Activated CD4-positive, alpha-beta memory T cell treated with anti-CD3 and anti-CD28 coated beads, Interleukin-2, amount 10 ng/mL, durations not matched to agents 7 days and 5 days (primary cell): ENCODE measurements at places on chromosomes 13 and 19. TPM values are rescaled to one million over a fixed set of nuclear protein-coding genes. Genes with fewer than 3 reads are reported as not detected.
A peak's percentile ranks its signal among the peaks of the same experiment; 100 is the strongest.

Gene PSG6
- total RNA-seq = not detected

Gene ALOX5AP
- 230 TPM for total RNA-seq

Gene ODAD3
- not detected for total RNA-seq

Gene LILRA2
- not detected for total RNA-seq

Gene SGCG
- not detected for total RNA-seq

Gene FCHO1
- 64.8 TPM for total RNA-seq

- DNase-seq = no peak
Observed at GRCh38 chr13:42140494-42140893, 92.0 kb downstream of the DGKH start.

- DNase-seq = no peak
Observed at GRCh38 chr13:59837101-59837500, 326.6 kb downstream of the DIAPH3 start.

GRCh38 chr13:106369091-106369490, 166.4 kb downstream of the EFNB2 start:
- no peak for DNase-seq

DNA sequence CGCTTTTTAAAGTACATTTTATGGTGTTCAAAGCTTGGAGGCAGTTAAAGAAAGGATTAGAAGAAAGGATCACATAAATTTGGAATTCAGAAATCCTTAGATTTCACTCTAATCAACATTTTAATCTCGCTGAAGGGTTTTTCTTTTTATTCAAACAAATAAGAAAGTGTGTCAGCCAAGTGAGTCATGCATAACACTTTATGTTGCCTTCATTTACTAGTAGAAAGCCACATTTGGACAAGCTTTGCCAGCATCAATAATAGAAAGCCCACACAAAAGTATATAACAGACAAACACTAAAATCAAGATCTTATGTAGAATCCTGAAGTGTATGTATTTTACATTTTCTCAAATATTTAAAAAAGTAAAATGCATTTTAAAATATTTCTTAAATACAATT, 154.9 kb upstream of the TRPC4 start:
- DNase-seq = no peak

DNA sequence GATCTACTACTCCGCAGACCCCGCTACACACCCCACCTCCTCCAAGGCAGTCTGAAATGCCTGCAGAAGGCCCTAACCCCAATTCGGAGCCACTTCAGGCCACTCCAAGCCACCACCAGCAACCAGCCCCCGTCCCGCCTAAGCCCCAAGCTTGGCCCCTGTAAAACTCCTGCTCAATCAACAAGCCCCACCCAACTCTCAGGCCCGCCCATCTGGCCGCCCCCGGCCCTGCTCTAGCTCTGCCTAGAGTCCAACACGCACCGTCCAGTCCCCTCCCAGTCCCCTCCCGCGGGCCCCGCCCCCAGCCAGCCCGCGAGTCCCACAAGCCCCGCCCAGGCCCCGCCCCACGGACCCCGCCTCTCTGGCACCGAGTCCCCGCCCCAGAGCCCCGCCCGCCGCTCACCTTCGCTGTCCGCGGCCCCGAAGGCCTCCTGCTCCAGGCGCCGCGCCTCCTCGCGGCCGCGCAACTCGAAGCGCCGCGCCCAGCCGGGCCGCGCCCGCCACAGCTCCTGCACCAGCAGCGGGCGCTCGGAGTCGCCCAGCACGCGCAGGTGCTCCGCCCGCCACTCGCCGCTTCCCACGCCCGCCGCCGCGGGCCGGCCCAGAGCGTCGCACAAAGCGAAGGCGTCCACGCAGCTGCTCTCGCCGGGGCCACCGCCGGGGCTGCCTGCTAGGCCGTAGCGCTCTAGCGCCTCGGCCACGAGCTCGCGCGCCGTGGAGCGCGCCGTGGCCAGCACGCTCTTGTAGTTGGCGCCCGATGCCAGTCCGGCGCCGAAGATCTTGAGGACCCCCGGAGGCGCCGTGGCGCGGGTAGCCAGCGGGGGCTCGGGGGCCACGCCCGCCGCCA, 1.6 kb downstream of the RASIP1 start:
- DNase-seq = peak; percentile 94

- no peak for DNase-seq
Observed at GRCh38 chr19:41700381-41701195, 7.8 kb upstream of the CEACAM5 start.

GRCh38 chr13:113551081-113552000, 33.2 kb upstream of the TFDP1 start:
- no peak for DNase-seq

DNA sequence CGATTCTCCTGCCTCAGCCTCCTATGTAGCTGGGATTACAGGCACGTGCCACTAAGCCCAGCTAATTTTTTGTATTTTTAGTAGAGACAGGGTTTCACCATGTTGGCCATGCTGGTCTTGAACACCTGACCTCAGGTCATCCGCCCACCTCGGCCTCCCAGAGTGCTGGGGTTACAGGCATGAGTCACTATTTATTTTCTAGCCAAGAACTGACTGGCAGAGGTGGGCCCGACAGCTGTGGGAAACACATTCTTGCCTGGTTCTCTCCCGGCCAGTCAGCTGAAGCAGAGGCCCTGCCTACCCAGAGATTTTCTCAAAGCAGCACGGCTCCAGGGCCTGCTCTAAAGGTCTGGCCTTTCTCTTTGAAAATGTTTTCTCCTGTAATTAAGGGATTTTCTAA, 108.0 kb downstream of the KCTD15 start:
- DNase-seq = no peak

- no peak for DNase-seq
Observed at GRCh38 chr13:97631158-97631557, 197.2 kb downstream of the RAP2A start.

- DNase-seq = no peak
Observed at GRCh38 chr13:87754097-87754496, 82.9 kb downstream of the SLITRK5 start.

DNA sequence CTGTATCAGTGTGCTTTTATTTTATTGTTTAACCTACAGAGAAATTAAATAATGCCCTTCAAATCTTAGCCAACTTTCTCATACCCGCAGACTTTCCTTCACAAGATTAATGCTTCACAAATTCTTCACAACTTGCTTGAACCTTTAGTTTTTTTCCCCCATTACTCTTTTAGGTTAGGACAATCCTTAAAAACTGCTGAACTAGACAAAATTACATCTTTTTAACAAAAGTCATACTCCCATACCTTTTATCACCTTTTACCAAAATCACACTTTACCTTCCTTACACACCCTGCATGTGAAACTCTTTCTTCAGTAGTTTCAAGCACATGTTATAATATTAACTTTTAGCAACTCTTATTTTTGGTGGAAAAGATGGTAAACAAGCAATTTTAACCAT, 58.5 kb downstream of the SCGB2B2 start:
- DNase-seq = no peak
